ENCODE measurements at places on chromosomes 12 and 14.

DNA sequence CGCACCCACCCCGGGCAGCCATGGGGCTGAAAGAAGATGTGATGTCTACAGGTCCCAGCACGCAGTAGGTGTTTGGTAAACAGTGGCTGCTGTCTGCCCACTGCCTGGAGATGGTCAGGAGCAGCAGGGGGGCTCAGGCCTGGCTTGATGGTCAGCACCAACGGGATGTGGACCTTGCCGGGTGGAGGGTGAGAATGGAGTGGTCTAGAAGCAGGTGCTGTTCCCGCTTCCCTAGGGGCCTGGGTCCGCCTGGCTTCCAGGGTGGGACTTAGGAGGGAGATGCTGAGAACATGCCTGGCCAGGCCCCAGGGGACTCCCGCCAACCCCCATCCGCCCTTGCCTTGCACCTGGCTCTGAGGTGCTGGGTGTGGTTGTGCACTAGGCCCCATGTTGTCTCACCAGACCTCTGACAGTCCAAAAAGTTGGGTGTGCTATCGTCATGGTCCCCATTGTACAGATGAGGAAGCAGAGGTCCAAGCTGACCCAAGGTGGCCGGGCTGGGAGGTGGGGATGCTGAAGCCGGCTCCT is 12.9 kb downstream of the FAM222A start:
- no peak for DNase-seq

DNA sequence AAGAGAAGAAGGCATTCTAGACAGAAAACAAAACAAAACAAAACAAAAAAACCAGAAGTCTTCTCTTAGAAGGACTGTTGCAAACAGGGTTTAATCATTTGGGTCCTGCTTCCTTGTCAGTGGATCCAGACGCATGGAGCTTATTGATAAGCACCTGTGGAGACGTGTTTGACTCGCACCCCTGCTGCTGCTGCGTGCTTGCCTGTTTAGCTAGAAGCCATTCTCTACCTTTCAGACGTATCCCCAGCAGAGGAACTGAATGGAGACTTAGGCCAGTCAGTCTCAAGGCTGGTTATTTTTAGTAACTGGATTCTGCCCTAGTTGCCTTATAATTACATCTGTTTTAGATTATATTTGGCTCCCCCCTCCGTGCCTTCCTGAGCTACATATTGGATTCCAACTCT is 186.1 kb upstream of the EEA1 start:
- DNase-seq: no peak

DNA sequence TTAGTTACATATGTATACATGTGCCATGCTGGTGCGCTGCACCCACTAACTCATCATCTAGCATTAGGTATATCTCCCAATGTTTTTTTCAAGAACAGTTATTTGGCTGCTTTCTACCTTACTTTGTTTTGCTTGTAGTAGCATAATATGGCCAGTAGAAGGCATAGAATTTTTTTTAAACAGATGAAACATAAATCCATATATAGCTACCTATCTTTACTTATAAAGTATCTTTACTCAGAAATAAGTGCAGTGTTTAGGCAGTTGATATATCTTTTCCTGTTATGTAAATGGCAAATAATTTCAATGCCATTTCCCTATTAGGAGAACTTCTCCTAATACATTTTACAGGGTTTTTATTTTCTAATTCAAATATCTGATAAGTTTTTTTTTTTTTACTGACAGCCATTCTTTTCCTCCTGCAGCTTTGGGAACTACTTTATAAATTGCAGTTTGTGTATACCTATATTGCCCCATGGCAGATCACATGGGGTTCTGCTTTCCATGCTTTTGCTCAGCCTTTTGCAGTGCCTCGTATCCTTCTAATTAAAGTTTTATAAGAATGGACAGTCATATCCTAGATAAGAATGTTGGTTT is 143.1 kb downstream of the PCNX1 start:
- no peak for DNase-seq

DNA sequence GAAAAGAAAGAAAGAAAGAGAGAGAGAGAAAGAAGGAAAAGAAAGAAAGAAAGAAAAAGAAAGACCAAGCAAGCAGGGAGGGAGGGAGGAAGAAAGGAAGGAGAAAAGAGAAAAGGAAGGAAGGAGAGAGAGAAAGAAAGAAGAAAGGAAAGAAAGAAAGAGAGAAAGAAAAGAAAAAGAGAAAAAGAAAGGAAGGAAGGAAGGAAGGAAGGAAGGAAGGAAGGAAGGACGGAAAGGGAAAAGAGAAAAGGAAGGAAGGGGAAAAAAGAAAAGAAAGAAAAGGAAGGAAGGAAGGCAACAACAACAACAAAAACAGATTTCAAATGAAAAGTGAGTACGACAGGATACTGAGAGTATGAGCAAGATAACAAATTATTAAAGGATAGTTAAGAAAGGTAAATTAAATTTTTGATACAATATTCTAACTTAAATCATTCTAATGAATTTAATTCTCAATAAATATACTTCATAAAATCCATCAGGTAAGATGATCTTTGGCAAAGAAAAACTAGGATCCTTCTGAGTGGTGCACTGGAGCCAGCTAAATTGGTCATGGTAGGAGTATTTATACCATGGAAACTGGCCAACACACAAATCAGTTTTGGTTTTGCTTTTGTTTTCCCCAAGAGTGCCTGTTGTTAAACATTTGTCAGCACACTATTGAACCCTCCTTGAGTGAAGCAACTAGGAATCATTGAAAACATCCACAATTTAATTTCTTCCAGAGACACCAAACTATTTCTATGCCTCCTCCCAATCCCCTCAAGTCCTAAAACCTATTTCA is 56.1 kb upstream of the DYRK2 start:
- DNase-seq: peak; percentile 76

DNA sequence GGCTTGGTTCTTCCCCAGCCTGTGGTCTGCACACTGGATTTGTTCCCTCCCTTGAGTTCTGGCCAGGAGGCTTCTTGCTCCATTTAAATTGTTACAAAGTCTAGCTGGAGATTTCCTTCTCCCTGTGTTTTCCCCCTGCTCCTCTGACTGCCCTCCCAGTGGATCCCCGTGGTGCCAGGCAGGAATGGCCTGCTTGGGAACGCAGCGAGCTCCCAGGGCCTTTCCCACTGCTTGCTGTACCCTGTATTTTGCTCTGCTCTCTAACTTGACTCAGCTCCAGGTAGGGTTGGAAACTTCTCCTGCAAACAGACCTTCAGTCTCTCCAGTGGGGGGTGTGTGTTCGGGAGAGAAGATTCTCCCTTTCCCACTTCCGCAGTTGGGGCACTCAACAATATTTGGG is 349.2 kb upstream of the FBXO33 start:
- DNase-seq: no peak

DNA sequence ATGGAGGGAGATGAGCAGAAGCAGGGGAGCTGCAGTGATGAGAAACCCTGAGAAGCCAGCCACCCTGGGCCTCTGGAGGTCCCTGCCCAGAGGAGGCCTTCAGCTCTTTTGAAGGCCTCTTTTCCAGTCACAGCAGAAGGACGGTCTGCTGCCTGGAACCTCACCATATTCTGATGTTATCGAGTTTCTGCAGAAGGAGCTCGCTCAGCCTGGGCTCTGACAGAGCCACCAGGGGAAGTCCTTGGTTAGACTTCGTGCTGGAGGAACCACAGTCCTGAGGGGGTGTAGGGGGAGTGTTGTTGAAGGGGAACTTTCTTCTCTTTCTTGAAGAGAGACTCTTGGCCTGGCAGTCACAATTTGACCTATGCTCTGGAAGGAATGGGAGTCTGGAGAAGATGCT is 25.1 kb upstream of the BATF start:
- DNase-seq: no peak

DNA sequence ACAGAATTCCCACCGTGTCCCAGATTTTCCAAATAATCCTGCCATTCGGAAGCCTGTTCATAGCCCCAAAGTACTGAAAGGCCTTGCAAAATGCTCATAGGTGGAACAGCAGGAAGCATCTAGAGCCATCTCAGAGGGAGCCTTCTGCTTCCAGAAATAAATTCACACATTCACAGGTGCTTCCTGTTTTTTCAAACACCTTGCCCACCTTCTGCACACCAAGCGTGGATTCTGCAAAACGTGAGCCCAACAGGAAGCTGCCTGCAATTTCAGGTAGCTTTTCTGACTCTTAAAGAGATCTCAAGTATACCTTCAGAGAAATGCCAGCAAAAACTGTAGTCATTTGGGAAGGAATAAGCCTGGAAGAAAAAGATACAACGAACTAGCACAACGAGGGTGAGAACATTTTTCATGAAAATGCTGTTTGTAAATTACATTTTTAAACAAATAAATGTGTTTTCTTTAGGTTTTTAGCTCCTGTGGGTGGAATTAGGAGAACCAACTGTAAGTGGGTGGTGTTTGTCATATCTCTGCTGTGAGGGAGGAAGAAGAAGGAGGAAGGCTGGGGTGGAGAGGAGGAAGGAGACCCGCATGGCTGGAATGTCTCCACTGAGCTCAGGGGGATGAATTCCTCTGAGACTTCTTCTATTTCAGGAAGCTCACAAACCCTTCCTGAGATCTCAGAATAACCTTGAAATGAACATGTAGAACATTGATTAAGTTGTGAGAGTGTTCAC is at the start of gene IFNG-AS1:
IFNG-AS1 (plus strand) TSS at position 264 of the 737 bp plus-strand sequence.
- no peak for DNase-seq

- peak; percentile 31 for DNase-seq
Measured at GRCh38 chr12:88816201-88816600, 235.9 kb upstream of the KITLG start.

DNA sequence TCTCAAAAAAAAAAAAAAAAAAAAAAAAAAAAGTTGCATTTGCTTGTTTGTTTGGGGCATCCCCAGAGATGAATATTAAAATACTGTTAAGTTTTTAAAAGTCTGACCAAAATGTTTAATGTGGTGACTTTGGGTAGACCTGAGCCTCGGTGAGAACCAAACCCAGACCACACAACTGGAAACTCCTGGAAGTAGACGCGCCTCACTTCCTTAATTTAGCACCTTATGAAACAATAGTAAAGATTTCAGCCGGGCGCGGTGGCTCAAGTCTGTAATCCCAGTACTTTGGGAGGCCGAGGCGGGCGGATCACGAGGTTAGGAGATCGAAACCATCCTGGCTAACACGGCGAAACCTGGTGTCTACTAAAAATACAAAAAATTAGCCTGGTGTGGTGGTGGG is 9.3 kb downstream of the NFKBIA start:
- DNase-seq: no peak

Data from NCI-H510A treated with DMSO at 0.1 percent for 48 hours (cell line).